ENCODE measurements at places on chromosomes 11 and 22.

- DNase-seq: no peak
- no peaks in the 10 kb centered on the region for H3K36me3 ChIP-seq
- H3K4me3 ChIP-seq: no peak overlapping the region
These were observed 104.0 kb downstream of the PDE2A start for GRCh38 chr11:72569966-72570892.

GRCh38 chr22:39153220-39153717, 789 bp upstream of the CBX7 start:
- H3K4me1 ChIP-seq: peaks cover 44% of the 10 kb centered on the region
- H3K27me3 ChIP-seq: peaks cover 11% of the 10 kb centered on the region
- H3K27ac ChIP-seq: peak overlapping the region; percentile 93
- peak overlapping the region; percentile 81 for H3K4me3 ChIP-seq
- H3K36me3 ChIP-seq: peaks cover 15% of the 10 kb centered on the region

DNA sequence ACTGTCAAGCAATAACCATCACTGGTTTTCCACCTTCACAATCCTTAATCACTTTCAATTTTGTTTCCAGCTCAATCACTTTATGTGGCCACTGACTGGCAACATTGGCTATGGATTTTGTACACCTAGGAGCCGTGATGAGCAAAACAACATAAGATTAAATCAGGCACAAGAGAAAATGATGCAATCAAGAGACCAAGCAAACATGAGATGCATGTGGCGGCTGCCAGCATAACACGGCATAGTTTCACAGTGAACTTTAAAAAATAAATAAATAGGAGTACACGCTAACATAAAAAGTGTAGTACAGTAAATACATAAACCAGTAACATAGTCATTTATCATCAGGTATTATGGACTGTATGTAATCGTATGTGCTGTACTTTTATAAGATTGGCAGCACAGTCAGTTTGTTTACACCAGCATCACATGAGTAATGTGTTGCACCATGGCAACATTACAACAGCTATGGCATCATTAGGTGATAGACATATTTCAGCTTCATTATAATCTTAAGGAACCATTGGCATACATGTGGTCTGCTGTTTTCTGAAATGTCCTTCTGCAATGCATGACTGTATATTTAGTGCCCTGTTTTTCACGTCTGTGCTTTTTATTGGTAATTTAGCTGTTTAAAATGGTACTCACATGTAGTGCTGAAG, 83.3 kb upstream of the PRDM11 start:
- no peaks in the 10 kb centered on the region for H3K4me1 ChIP-seq
- no peak overlapping the region for H3K27ac ChIP-seq
- H3K4me3 ChIP-seq: no peak overlapping the region

DNA sequence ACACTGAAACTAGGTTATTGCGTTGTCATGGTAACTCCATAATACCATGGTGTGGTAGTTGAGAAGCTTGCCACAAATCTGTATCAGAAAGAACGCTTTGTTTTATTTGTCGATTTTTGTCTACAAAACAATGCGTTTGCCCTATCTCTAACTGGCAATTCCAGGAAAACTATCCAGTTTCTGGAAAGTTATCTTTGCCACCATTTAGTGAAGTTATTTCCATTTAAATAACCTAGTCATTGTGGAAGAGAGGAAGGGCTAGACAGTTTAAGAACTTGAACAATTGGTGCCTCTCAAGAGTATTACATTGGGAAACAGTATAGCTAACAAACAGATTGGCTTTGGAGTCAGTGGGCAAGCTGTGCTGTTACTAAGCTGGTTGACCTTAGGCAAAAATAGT, 7.9 kb downstream of the HSD17B12 start:
- no peak overlapping the region for H3K4me3 ChIP-seq
- H3K4me1 ChIP-seq: peaks cover 3% of the 10 kb centered on the region

GRCh38 chr11:65380460-65381119, 1.9 kb downstream of the SLC25A45 start:
- no peak overlapping the region for H3K4me3 ChIP-seq
- H3K4me1 ChIP-seq: peaks cover 25% of the 10 kb centered on the region
- H3K27ac ChIP-seq: no peak overlapping the region

DNA sequence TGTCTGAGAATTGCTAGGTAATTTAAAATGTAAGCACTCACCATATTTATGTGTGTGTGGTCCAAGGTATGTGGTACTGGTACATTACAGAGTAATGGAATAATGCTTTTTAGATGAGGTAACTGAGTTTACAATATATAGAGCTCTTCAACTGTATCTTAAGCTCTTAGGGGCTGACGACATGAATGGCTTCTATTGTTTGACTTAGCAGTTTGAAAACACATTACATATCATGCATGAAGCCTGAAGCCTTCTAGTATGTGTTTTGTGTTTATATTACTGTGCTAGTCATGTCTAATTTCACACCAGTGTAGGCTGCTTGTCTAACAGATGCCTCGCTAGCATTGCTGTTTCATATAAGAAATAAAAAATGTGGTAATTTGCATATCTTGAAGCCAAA, 37.2 kb downstream of the GAS2 start:
- H3K27me3 ChIP-seq: no peaks in the 10 kb centered on the region
- H3K4me3 ChIP-seq: no peak overlapping the region
- no peaks in the 10 kb centered on the region for H3K4me1 ChIP-seq
- DNase-seq: no peak
- peak overlapping the region; percentile 7 for H3K27ac ChIP-seq

GRCh38 chr11:73306977-73307322, 1.1 kb upstream of the ARHGEF17 start:
- H3K36me3 ChIP-seq: peaks cover 22% of the 10 kb centered on the region
- H3K27me3 ChIP-seq: no peaks in the 10 kb centered on the region
- no peak for DNase-seq
- peak overlapping the region; percentile 73 for H3K4me3 ChIP-seq
- H3K27ac ChIP-seq: peak overlapping the region; percentile 86

- H3K36me3 ChIP-seq: peaks cover 23% of the 10 kb centered on the region
- no peak overlapping the region for H3K27ac ChIP-seq
- H3K4me3 ChIP-seq: no peak overlapping the region
- H3K4me1 ChIP-seq: peaks cover 11% of the 10 kb centered on the region
- H3K27me3 ChIP-seq: no peaks in the 10 kb centered on the region
- no peak for DNase-seq
These were observed 101.8 kb downstream of the FEZ1 start for GRCh38 chr11:125394296-125394695.

DNA sequence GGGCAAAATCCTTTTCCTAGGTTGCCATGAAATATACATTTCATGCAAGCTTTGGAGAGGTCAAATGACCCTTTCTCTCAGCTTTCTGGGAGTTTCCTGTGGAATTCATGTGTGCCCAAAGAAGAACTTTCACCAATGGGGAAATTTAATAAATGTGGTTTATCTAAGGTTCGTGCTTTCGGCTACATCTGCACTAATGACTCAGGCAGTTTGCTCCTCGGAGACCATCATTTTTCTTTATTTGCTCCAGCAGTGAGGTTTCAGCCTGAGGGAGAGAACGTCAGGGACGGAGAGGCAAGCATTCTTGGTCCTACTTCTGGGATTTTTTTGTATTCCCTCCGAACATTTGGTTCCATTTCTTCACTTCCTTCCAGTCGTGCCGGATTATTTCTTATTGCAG, 85.2 kb downstream of the FLI1 start:
- H3K27me3 ChIP-seq: peaks cover 10% of the 10 kb centered on the region
- H3K36me3 ChIP-seq: no peaks in the 10 kb centered on the region
- no peak overlapping the region for H3K27ac ChIP-seq
- no peak overlapping the region for H3K4me3 ChIP-seq

GRCh38 chr11:15817001-15817400, 539.3 kb downstream of the SOX6 start:
- H3K36me3 ChIP-seq: no peaks in the 10 kb centered on the region
- no peak for DNase-seq
- H3K4me3 ChIP-seq: no peak overlapping the region
- no peaks in the 10 kb centered on the region for H3K27me3 ChIP-seq
- no peaks in the 10 kb centered on the region for H3K4me1 ChIP-seq
- H3K27ac ChIP-seq: peak overlapping the region; percentile 26

- peak; percentile 67 for DNase-seq
- H3K36me3 ChIP-seq: no peaks in the 10 kb centered on the region
- peaks cover 53% of the 10 kb centered on the region for H3K4me1 ChIP-seq
- no peaks in the 10 kb centered on the region for H3K27me3 ChIP-seq
- no peak overlapping the region for H3K4me3 ChIP-seq
- peak overlapping the region; percentile 49 for H3K27ac ChIP-seq
These were observed 165.1 kb upstream of the NCAM1 start for GRCh38 chr11:112795911-112796649.

GRCh38 chr22:35231585-35232084, 25.7 kb upstream of the HMGXB4 start:
- no peak overlapping the region for H3K27ac ChIP-seq
- DNase-seq: peak; percentile 55
- H3K27me3 ChIP-seq: no peaks in the 10 kb centered on the region
- H3K4me3 ChIP-seq: no peak overlapping the region
- H3K4me1 ChIP-seq: no peaks in the 10 kb centered on the region
- no peaks in the 10 kb centered on the region for H3K36me3 ChIP-seq

- H3K27ac ChIP-seq: no peak overlapping the region
- peaks cover 20% of the 10 kb centered on the region for H3K27me3 ChIP-seq
- no peak overlapping the region for H3K4me3 ChIP-seq
- H3K4me1 ChIP-seq: peaks cover 39% of the 10 kb centered on the region
These were observed 2.4 kb upstream of the SCARF2 start for GRCh38 chr22:20439928-20440575.
